ENCODE measurements at places on chromosomes 5 and 9.

DNA sequence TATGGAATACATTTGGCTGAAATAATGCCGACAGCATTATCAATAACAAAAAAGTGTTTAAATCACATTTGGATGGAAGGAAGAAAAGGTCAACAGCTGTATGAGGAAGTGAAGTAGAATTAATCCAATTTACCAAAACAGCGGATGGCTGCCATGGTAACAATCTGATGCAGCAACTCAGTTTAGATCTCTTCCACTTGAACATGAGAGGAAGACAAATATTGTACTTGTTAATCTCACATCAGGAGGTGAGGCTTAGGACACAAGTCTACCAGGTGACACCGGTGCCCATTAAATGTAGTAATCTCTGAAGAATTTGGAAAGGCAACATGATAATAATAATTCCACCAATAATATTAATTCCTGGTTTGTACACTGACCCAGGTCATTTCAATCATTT lies 2.4 kb downstream of the RASEF start:
- DNase-seq: peak; percentile 94

GRCh38 chr9:120938851-120939250 lies 12.3 kb upstream of the TRAF1 start:
- DNase-seq: no peak

DNA sequence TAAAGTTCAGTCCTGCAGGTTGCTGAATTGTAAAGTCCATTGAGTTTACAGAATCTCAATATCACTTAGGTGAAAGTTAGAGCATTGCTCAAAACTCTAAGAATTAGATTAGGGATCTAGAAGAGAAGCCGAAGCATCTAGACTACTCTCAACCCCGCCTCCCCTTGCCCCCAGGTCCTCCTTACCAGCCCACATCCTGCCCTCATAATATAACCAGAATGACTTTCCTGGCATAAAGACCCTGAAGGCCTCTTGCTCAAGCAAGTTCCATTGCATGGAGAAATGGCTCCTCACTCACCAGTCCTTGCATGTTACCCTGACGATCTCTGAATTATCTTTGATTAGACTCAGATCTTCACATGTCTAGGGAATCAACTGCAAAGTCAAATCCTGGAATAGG lies 78.8 kb downstream of the SPATA31C2 start:
- no peak for DNase-seq

- no peak for DNase-seq
These were observed 11.8 kb downstream of the SLC12A7 start for GRCh38 chr5:1099926-1100663.

GRCh38 chr9:113590991-113591898 lies 127.7 kb downstream of the RGS3 start:
- DNase-seq: peak; percentile 11

DNA sequence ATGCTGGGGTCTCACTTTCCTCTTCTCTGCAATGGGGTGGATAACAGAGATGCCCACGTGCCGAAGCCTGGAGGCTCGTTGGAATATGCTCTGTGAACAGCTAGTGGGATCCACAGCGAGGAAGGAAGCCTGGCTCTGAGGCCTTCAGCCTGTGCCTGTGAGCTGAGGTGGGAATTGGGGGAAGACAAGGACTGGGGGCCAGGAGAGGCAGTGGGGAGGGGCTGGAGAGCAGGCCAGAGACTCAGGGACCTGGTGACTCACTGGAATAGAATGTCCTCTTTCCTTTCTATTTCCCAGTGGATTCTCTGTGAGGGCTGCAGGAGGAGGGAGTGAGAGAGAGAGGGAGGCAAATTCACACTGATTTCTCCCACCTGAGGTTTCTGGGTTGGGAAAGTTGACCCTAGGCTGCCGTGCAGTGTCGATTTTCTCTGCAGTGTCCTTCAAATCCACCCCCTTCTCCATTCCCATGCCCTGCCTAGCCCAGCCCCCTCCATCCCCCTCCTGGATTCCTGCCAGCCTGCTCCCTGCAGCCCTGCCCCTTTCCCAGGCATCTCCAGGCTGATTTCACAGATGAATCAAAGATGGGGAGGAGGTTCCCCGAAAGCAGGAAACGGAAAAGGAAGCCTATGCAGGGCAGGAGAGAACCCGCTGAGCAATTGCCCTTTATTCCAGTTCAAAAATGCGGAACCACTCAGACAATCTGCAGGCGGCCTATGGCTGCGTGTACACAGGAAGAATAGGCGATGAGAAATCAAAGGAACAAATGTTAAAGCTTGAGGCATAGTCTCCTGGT lies 1.4 kb upstream of the SPAAR start:
- peak; percentile 16 for DNase-seq

DNA sequence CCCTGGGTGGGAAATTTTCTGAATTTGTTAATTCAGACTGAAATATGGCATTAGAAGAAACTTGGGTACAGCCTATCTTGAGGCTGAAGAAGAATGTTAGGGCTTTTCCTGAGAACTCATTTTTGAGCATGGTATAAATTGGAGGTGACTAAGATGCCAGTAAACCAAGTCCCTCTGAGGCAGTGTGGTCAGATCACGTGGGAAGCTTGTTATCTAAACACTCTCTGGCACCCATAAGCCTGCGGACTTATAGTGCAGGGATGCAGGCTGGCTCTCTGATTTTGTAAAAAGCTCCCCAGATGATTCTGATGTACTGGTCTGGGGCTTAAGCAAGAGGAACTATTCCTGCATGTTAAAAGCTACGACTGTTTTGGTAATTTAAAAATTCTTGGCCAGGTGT lies 34.3 kb downstream of the MTMR12 start:
- no peak for DNase-seq

DNA sequence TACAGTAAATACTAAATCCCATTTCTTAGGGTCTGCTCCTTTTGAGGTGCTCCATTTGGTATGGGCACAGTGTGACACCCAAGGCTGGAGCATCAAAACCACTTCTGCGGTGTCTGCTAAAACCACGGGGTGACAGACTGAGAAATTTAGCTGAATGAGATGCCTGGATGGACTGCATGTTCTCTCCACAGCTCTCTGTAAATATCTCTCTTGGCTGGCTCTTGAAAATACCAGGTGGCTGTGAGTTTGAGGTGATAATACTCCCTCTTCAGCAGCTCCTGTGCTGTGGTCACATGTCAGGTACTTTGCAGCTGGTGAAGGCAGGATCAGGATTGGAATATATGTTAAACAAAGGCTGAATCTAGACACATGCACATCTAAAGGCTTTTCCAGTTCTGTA lies 93.7 kb upstream of the SIMC1 start:
- DNase-seq: peak; percentile 70

GRCh38 chr5:6598351-6598900 lies 34.4 kb downstream of the NSUN2 start:
- DNase-seq: no peak

DNA sequence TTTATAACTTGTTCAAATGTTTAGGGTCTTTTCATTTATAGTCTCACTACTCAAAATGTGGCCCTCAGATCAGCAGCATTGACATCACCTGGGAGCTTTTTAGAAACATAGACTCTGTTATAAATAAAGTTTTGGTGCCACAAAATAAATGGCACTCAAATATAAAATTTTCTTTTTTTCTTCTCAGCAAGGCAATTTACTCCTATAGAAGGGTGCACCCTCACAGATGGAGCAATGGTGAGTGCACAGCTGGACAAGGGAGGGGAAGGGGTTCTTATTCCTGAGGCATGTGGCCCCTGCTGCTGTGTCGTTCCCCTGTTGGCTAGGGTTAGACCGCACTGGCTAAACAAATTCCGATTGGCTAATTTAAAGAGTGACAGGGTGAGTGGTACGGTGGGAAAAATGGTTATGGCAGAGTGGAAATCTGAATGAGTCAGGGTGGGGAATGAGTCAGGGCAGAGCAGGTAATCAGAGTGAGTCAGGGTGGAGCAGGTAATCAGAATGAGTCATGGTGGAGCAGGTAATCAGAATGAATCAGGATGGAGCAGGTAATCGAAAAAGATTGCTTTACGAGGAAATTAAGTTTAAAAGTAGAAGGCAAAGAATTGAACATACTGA lies 31.8 kb upstream of the C7 start:
- DNase-seq: no peak

Measured in NCI-H510A treated with DMSO at 0.1 percent for 48 hours (cell line).